ENCODE measurements at places on chromosomes 6 and 20. TPM values are rescaled to one million over a fixed set of nuclear protein-coding genes. Genes with fewer than 3 reads are reported as not detected.

DNA sequence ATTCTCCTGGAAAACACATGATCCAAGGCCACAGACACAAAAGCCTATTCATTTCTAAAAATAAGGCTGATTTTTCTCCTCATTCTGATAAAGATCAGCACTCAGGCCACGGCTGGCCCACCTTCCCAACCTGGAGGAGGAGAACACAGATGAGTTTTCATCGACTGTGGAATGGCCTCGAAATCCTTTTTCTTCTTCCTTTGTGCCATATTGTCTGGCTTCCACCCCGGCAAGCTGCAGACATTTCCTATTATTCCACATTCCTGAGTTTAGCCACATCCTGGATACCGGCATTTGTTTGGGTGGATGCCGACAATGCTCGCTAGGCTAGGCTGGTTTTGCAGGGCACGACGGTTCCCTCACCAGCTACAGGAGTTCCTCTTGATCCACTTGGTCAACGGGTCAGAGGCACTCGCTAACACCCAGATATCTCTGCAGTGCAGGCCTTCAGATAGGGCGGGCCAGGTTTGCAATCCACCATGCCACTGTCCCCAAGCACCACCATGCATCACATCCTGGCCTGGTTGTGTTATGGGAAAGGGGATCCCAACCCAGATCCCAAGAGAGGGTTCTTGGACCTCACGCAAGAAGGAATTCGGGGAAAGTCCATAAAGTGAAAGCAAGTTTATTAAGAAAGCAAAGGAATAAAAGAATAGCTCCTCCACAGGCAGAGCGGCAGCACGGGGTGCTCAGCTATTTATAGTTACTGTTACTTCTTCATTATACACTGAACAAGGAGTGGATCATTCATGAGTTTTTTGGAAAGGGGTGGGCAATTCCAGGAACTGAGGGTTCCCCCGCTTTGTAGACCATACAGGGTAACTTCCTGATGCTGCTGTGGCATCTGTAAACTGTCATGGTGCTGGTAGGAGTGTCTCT is 4.2 kb upstream of the CTSZ start:
- DNase-seq = peak; percentile 96

- DNase-seq = no peak
These were observed 19.7 kb upstream of the SYNJ2 start for GRCh38 chr6:157961832-157962575.

GRCh38 chr6:161429921-161430490 is 156.1 kb upstream of the AGPAT4 start:
- DNase-seq = no peak

DNA sequence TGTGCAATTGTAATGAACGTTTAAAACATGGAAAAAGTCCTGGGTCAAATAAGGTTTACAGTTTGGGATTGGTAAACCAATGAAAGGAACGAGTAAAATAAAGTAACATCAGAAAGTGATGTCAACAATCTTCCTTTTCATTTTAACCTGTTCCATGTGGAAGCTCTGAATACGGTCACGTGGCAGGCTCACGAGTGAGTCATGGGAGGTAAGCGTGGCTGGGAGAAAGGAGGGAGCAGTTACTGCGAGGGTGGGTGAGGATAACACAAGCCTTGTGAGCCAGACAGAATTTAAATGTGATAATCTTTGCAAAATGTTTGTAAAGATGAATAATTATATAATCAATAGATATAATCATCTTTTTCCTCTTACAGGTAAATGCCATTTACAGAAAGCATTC is 171.3 kb upstream of the HDAC2 start:
- DNase-seq = no peak

GRCh38 chr20:13256606-13257005 is 35.5 kb downstream of the ISM1 start:
- no peak for DNase-seq

DNA sequence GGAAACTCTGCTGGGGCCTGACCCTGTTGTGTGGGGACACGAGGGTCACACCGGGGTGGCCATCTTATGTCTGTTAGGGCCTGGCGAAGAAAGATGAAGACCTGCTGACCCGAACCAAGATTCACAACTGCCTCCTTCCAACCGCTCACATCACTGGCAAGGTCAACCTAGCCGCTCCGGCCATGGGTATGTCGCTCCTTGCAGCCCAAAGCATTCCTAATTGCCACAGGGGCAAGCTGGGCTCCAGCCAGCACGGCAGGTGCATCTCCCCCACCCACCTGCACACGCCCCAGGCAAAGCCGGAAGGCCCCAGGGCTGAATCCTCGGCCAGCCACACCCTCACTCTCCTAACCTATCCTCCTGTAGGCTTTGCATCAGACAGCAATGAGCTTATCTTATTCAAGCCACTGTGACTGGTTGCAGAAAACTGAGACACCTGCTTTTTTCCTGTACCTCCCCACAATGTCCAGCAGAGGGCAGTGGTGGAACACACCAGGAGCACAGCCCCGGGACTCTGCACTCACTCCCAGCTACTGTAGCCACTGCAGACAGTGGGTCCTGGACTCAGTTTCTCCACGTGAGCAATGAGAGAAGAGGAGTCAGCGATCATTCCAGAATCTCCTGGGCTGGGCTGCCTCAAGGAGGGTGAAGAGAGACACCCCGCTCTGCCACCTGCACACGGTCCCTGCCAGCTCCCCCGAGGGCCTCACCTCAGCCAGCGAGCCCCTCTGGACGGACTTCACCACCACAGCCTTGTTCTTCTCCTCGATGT is 170.2 kb downstream of the PREX1 start:
- DNase-seq = peak; percentile 78

DNA sequence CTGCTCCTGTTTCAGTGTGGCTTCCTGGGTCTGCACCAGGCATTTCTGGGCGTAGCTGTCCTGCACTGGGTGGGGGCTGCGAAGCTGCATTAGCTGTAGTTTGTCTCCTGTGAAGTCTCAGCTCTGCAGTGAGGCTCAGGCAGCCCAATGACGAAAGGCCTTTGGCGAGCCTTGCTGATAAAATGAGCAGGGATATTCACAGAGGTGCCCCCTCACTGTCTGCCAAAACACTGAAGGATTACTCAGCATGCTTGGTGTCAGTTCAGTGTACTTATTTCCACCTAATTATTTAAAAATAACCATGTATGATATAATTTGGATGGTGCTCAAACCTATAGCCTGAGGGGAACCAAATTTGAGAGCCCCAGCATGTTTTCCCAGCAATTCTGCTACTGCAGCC is 73.5 kb downstream of the ECT2L start:
- DNase-seq = no peak

- no peak for DNase-seq
These were observed 643.8 kb upstream of the AGPAT4 start for GRCh38 chr6:161917645-161918044.

- no peak for DNase-seq
These were observed 751.1 kb downstream of the DHX35 start for GRCh38 chr20:39713076-39713840.

- DNase-seq = no peak
These were observed 585.2 kb downstream of the HAO1 start for GRCh38 chr20:7355051-7355450.

- no peak for DNase-seq
These were observed 59.1 kb downstream of the SLC22A1 start for GRCh38 chr6:160180706-160181105.

- DNase-seq = no peak
These were observed 20.3 kb downstream of the GTPBP2 start for GRCh38 chr6:43608807-43609206.

- no peak for DNase-seq
These were observed 71.3 kb upstream of the STXBP5 start for GRCh38 chr6:147132889-147133288.

DNA sequence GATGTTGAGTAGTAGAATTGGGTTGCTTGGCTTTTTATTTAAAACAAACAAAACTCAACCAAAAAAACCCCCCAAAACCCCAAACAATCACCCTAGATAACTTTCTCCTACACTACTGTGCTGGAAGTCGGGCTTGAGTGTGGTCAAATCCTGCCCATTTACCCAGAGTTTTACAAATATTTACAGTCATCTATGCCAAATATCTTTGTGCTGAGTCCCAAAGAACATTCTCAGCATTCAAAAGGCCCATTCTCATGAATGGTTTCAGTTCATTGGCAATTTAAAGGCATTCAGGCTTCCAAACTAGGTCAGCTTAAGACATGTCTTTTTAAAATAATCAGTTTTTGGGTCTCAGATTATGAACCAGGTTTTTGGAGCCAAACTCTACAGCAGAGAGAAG is 1.8 kb downstream of the RNF144B start:
- DNase-seq = no peak

Gene PTCRA
- not detected for total RNA-seq

Gene SLC22A7
- not detected for total RNA-seq

Gene RBL1
- total RNA-seq = 7.1 TPM

Gene UBD
- 91.9 TPM for total RNA-seq

Gene ZBTB9
- 3.9 TPM for total RNA-seq

Gene COL19A1
- under 0.01 TPM for total RNA-seq

Gene GNMT
- total RNA-seq = 0.13 TPM

Gene PRKN
- 0.39 TPM for total RNA-seq

All from dermis microvascular lymphatic vessel endothelial cell (primary cell).